ENCODE measurements at places on chromosomes 4 and X.

DNA sequence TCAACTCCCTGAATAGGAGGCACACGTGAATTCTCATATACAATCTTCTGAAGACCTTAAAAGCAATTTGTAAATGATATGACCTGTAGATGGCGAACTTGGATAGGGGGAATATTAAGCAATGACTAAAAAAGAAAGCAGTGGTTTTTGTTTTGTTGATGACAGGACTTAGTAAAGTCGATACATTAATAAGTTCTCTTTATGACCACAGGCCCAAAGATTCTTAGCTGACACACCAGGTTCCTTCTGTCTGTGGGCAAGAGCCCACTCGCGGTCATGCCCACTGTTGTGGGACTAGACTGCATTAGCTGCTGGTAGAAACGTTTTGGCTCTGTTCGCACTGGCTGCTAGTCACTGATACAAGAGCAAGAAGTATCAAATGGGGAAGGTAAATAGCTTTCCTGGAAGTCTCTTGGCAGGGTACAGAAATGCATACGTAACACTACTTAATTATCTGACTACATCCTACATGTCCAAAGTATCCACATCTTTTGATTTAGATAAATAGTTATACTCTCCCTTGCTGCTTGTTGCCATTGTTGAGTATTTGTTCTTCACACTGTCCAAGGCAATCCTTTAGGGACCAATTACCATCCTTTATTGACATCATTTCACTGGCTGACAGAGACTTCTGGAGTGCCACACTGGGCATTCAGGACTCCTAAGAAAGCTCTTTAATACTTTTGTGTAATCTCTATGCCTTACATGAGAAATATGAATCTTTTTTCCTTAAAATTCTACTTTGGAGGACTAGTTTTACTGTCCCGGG, 31.0 kb downstream of the ALPK1 start:
- no peak for DNase-seq

- no peak for DNase-seq
Measured at GRCh38 chr4:140256335-140256734, 102.4 kb upstream of the MAML3 start.

- no peak for DNase-seq
Measured at GRCh38 chr4:53709693-53710092, 118.4 kb upstream of the LNX1 start.

DNA sequence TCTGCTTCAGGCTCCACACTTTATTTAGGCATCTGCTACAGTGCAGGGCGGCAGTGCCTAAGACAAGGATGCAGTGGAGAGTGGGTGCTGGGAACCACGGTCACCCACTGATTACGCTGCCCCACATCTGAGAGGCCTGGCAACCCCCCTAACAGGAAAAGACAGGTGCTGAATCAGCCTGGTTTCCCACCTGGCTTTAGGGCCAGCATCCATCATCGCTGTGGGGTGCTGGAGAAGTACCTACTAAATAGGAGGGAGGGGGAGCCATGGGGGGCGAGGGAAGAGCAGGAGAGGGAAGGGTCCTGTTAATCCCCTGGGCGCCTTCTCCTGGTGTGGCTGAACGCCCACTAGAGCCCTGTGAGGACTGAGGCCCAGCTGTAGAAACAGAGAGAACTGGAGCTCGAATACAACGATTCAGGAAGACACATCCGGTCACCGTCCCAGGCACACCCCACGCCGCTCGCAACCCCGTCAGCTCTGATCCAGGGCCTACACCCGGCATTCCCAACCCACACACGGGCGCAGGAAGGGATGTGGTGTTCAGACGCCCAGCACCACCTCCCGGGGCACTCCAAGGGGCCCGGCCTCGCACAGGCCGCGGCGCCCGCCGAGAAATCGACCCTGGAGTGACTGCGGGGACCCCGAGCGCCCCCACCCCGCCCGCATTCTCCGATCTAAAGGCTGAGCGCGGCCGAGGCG, 554 bp downstream of the DCTD start:
- DNase-seq, result peak; percentile 22

DNA sequence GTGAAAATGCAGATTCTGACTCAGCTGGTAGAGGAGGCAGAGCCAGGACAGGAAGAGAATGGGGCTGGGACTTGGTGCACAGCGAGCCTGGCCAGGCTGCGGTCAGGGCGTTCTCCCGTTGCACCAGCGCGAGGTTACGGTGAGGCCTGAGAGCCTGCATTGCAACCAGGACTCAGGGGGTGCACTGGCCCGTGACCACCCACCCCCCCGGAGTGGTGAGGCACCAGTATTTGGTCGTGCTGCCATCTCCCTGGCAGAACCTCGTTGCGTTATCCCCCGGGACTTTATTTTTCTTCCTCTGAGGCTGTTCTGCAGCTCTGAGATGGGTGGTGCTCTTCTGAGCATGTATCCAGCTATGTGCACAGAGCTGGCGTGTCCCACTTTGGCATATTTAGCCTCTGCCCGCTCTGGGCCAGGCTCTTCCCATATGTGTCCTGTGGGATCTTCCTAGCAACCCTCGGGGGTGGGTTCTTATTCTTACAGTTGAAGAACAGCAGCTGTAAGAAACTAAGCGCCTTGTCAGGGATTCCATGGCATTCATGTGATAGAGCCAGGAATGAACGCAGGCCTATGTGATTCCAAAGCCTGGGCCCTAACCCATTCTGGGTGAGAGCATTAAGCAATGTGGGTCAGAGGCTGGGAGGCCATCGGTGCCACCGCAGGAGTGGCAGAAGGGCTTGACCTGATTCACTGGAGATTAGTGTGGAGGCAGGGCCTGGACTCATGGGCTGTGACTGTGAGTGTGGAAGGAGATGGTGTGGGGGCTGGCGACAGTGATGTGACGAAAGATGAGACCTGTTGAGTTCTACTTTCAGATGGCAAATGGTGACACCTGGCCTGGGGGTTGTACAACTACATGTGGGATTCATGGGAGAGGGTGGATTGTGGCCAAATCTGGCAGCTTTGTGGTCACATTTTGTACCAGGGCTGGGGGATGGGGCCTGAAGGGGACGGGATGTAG, 3.1 kb downstream of the TADA2B start:
- no peak for DNase-seq

DNA sequence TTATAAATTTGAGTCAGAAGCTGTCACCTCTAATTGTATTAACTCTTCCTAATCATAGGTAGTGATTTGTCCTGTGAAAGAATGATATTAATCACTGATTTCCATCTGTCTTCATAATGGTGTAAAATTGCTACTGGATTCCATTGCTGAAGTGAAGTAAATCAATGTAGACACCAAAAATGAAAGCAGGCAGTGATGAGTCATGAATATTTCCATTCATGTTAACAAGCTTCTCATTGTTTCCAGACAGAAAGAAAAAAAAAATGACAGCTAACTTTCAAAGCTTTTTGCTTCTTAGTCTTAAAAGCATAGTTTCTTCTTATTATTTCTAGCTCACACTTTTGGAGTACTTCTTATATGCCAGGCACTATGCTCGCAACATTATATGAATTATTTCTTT, 21.5 kb downstream of the FAM114A1 start:
- DNase-seq, result no peak

- DNase-seq, result no peak
Measured at GRCh38 chr4:111037591-111038360, 414.9 kb upstream of the PITX2 start.

All from activated T-cell treated with anti-CD3 and anti-CD28 coated beads for 24 hours (primary cell).